Myometrial cell (primary cell): ENCODE measurements at places on chromosomes 12 and 14. TPM values are rescaled to one million over a fixed set of nuclear protein-coding genes. Genes with fewer than 3 reads are reported as not detected.

Gene KHNYN
- 39.5 and 41.8 TPM in 2 replicates for total RNA-seq

Gene LTBR
- total RNA-seq, result 186 and 189 TPM in 2 replicates

Gene NEUROD4
- not detected in 2 replicates for total RNA-seq

Gene MDP1
- total RNA-seq, result 11.8 and 12.8 TPM in 2 replicates

Gene TAS2R20
- total RNA-seq, result 0.35 TPM in 1 of 2 replicates, not detected in the other

Gene NGB
- total RNA-seq, result not detected in 2 replicates

Gene FRMD6
- total RNA-seq, result 155 and 167 TPM in 2 replicates

Gene REP15
- 0.29 and 1.4 TPM in 2 replicates for total RNA-seq

Gene INHBE
- 3.5 and 6.2 TPM in 2 replicates for total RNA-seq

Gene TMTC1
- 50.5 and 51.4 TPM in 2 replicates for total RNA-seq

Gene CEBPE
- total RNA-seq, result not detected in 2 replicates

Gene CHURC1
- 38.1 and 52.5 TPM in 2 replicates for total RNA-seq

Gene GALNT4
- total RNA-seq, result 10.4 and 13.1 TPM in 2 replicates

Gene POTEM
- total RNA-seq, result not detected in 2 replicates

Gene SAMD15
- 1.7 and 2.1 TPM in 2 replicates for total RNA-seq

Gene SSPN
- 8.1 and 10.1 TPM in 2 replicates for total RNA-seq

Gene LRIG3
- total RNA-seq, result 9.8 and 10.5 TPM in 2 replicates
